ENCODE measurements at places on chromosomes 1 and 21. TPM values are rescaled to one million over a fixed set of nuclear protein-coding genes. Genes with fewer than 3 reads are reported as not detected.

The RGS13 gene
- total RNA-seq = not detected

- no peak for DNase-seq
Observed at GRCh38 chr1:182765391-182765790, 24.2 kb upstream of the NPL start.

GRCh38 chr1:168245042-168245441, 19.2 kb downstream of the SFT2D2 start:
- DNase-seq = no peak

GRCh38 chr1:94883691-94884090, 43.2 kb downstream of the CNN3 start:
- DNase-seq = no peak

GRCh38 chr1:51264451-51264850, 28.4 kb downstream of the RNF11 start:
- DNase-seq = no peak

GRCh38 chr1:182207300-182207699, 145.8 kb upstream of the ZNF648 start:
- no peak for DNase-seq

GRCh38 chr1:12141163-12141850, 25.5 kb upstream of the TNFRSF1B start:
- no peak for DNase-seq

GRCh38 chr1:1243807-1244191, 2.7 kb downstream of the C1QTNF12 start:
- DNase-seq = no peak
